ENCODE measurements at places on chromosomes 11 and 22.

- no peak for DNase-seq
These were observed 175.7 kb downstream of the MAML2 start for GRCh38 chr11:96167203-96167758.

GRCh38 chr22:36134182-36134581, 26.4 kb downstream of the APOL3 start:
- DNase-seq: no peak

GRCh38 chr11:87358461-87358860, 320.7 kb downstream of the TMEM135 start:
- DNase-seq: no peak

DNA sequence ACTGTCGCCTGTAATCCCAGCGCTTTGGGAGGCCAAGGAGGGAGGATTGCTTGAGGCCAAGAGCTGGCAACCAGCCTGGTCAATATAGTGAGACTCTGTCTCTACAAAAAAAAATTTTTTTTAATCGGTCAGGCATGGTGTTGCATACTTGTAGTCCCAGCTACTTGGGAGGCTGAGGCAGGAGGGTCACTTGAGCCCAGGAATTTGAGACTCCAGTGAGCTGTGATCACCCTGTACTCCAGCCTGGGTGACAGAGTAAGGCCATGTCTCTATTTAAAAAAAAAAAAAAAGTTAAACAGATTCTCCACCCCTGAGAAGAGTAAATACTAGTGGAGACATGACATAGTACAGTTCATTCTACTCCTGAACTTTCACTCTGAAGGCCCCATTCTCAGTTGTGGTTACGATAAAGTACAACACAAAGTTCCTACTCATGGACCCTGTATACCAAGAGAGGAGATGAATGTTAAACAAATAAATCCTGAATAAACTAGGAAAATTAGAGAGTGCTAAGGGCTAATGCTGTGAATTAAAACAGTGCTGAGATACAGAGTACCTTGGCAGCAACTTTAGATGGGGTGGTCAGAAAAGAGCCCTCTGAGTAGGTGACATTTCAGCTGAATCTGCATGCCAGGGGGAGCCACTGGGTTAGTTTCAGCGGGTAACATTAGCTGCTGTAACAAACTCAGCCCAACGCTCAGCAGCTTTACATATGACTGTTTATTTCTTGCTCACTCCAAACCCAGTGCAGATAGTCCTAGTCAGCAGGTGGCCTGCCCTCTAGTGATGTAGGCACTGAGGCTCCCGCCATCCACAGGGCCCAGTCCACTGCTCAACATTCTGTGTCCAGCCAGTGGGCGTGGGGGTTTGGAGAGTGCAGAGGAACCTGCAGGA, 75.1 kb downstream of the DBX1 start:
- no peak for DNase-seq

- no peak for DNase-seq
These were observed 14.7 kb upstream of the MAPK8IP1 start for GRCh38 chr11:45870706-45871105.

- DNase-seq: no peak
These were observed 9.4 kb downstream of the CHADL start for GRCh38 chr22:41231369-41231768.

GRCh38 chr11:106424111-106424510, 346.6 kb downstream of the AASDHPPT start:
- DNase-seq: no peak

GRCh38 chr22:17375914-17376614, 6.8 kb downstream of the CECR2 start:
- DNase-seq: no peak

DNA sequence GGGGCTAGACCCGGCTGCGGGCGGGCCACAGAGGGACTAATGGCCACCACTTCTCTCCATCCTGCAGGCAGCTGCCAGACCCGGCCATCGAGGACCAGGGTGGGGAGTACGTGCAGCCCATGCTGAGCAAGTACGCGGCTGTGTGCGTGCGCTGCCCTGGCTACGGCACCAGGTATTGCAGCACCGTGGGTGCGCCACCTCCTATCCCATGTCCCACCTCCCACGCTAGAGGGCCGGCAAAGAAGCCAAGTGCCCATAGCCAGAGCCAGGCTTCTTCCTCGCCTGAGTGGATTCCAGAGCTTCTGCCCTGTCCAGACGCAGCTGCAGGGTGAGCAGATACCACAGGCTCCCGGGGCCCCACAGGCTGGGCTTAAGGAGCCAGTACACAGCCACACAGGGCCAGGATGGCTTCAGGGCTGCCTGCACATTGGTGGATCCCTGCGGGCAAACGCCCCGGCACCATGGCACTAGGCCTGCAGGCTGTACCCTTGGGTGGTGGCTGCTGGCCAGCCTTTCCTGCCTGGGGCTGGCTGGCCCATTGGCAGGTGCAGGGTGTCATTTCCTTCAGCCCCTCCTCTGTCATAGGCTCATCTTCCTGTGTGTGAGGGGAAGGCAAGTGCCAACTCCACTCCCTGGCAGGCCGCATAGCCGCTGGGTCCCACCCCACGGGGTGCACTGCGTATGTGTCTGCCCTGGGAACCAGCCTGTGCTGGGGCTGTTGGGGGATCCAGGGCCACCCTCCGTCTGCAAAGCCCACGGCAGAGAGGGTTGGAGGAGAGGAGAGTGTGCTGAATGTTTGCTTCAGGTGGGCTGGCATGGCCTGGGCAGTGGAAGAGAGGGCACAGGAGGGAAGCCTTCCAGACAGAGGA, 16.5 kb upstream of the DGCR8 start:
- no peak for DNase-seq
